ENCODE measurements at places on chromosomes 16 and 17.

GRCh38 chr16:80725566-80726162 lies 78.7 kb downstream of the CDYL2 start:
- DNase-seq = no peak

DNA sequence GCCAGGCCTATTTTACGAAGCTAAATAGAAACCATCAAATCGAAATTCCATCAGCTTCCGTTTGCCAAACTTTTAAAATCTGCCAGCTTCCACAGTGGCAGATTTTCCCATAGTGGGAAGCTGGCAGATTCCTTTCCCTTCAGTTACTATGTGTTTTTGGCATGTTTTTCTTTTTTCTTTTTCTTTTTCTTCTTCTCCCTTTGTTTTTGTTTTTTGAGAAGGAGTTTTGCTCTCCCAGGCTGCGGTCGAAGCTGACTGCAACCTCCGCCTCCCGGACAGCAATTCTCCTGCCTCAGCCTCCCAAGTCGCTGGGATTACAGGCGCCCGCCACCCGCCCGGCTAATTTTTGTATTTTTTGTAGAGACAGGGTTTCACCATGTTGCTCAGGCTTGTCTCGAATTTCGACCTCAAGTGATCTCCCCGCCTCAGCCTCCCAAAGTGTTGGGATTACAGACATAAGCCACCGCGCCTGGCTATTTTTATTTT lies 684 bp upstream of the CWC25 start:
- DNase-seq = no peak

DNA sequence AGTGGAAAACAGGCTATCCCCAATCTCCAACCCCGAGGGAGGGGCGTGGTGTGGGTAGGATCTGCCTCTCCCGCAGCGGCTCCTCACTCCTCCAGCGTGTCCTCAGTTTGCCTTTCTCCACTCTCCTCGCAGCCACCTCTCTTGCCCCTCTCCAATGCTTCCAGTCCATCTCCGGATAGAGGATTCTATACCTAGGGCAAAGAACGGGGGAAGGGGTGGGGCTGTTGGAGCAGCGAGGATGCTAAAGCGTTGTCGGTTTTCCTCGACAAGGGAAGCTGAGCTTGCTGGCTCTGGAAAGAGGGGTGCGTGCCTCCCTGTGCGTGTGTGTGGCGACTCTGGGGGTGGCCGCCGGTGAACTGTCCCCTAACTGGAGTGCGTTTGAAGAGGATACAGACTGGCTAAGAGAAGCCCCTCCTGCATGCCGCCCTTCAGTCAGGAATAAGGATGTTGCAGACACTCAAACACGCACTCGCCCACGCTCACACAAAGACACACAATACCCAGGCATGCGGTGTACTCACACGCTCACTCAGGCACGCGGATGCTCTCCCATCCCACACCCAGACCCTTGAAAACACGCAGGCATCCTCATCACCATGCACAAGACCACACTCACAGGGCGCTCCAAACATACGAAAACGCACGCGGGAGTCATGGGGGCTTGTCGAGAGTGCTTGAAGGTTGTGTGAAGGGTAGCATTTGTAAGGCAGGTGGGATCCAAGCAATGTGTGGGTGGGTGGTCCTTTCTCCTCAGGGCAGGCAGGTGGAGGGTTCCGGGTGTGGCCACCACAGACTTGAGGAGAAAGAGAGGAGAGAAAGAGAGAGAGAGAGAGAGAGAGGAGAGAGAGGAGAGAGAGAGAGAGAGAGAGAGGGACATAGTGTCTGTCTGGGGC lies 655 bp upstream of the GPR139 start:
- DNase-seq = no peak

DNA sequence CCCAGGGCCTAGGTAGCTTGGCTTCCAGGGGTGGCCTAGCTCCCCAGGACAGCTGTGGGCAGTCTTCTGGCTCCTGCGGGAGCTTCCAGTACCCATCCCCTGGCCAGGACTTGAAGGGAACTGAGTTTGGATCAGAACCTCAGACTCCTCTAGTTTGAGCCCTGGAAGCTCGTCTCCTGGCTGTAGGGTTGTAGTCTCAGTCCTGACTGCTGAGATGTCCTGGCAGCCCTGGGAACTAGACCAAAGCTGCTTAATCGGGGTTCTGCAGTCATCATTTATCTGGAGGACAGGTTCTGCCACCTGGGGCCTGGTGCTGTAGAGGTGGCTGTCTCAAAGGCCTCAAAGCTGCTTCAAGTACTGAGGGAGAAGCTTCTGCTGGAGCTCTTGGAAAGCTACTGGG lies 163.7 kb downstream of the WSCD1 start:
- no peak for DNase-seq

DNA sequence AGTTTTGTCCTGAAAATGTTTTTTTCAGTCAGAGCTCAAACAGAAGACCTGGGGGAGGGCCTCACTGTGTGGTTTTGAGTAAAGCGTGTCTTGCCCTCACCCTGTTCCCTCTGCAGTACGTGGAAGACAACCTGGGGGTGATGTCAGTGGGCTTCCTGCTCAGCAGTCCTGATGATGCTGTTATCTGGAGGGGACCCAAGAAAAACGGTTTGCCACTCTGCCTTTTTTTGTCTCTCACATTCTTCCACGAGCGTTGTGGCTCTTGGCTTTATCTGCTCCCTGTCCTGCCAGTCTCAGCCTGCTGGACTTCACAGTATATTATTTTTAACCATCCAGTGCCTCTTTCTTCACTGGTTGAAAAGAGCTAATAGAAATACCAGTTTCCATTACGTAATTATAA lies 12.9 kb downstream of the NUBP1 start:
- DNase-seq = no peak

- DNase-seq = no peak
Observed at GRCh38 chr16:19884611-19885450, at the start of gene GPRC5B. Gene GPRC5B (minus strand): TSS chr16:19884848. CDS start chr16:19872845, 12,003 bp downstream.

GRCh38 chr16:86872833-86873232 lies 294.5 kb downstream of the FOXL1 start:
- no peak for DNase-seq

GRCh38 chr17:64075913-64076312 lies 54.0 kb downstream of the ERN1 start:
- DNase-seq = no peak

GRCh38 chr17:42361781-42362186 lies 26.5 kb downstream of the STAT3 start:
- DNase-seq = no peak

DNA sequence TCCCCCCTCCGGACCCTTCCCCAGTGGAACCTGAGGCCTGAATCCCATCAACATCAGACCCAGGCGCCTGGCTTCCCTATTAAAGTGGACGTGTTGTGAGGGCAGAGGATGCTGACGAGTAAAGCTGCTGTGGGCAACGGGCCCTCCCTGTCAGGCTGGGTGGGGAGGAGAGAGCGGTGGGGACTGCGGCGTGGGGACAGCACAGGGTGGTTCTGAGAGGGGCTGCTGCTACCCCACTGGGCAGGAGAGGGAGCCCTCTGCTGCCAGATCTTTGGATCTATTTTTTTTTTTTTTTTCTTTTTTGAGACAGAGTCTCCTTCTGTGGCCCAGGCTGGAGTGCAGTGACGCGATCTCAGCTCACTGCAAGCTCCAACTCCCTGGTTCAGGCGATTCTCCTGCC lies 5.9 kb downstream of the CA5A start:
- no peak for DNase-seq

GRCh38 chr17:72631949-72632684 lies 460.4 kb downstream of the SLC39A11 start:
- DNase-seq = no peak

GRCh38 chr16:23539984-23540816 lies 16.9 kb downstream of the EARS2 start:
- DNase-seq = no peak

- no peak for DNase-seq
Observed at GRCh38 chr16:76565542-76565941, 288.3 kb downstream of the CNTNAP4 start.

GRCh38 chr16:89300311-89300975 lies 82.9 kb downstream of the ZNF778 start:
- no peak for DNase-seq

- no peak for DNase-seq
Observed at GRCh38 chr17:50891577-50891989, 25.4 kb upstream of the TOB1 start.

DNA sequence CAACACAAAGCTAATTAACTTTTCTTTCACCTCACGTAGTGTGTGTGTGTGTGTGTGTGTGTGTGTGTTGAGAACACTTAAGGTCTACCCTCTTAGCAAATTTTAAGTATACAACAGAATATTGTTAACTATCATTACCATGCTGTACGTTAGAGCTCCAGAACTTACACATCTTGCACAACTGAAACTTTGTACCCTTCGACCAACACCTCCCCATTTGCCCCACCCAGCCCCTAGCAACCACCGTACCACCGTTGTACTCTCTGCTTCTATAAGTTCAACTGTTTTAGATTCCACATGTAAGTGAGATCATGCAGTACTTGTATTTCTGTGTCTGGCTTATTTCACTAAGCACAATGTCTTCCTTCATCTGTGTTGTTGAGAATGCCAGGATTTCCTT lies 28.1 kb upstream of the MLYCD start:
- no peak for DNase-seq

DNA sequence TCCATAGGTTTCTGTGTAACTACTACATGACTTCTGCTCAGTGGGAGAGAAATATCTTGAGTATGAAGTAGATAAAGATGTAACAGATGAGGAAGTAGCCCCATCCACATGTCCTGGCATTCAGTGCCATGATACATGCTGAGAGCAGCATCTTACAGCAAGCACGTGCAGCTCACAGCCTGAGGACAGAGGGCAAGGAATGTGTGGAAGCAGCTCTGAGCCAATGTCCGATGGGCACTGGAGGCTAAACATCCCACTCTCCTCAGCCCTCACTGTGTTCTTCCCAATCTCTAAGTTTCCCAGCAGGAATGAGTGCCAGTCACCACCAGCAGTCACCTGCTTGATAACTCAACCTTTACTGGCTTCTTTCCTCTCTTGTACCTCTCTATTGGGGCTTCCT lies 40.4 kb downstream of the CFDP1 start:
- DNase-seq = no peak

DNA sequence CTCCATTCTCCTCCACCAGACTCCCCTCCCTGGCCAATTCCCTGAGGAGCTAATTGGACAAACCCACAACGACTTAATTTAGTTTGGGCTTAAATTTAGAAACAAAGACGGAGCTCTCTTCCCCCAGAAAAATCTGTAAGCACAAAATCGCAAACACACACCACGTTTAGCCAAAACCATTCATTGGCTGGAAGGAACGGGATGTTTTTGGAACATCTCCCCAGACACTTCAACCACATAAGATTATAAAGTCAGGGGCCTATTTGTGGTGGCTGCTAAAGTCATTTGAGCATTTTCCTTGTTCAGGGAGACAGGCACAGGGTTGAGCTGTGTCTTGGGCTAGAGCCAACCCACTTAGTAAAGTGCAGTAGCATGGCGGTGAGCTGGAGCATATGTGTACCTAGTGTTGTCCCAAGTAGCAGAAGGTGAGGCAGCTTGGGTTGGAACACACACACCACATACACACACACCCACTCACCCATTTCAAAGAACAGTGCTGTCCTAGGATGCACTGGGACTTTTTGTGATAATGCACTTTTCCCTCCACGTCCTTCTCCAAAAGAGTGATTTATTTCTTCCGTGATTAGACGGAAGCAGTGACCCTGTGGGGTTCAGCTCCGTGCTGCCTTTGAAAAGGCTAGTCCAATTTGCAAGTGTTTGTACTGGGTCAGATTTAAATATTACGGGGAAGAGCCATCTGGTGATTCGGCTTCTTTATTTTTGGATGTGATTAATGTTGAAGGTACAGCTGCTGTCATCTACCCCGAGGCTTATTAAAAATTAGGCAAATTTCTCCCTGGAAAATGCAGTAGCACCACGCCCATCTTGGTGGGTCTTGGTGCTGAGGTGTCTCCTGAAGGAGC lies 32.2 kb downstream of the ELAC2 start:
- no peak for DNase-seq

Data from hippocampal formation (tissue), 2 donors.